Foreskin keratinocyte (primary cell): ENCODE measurements at places on chromosomes 16 and 17.

DNA sequence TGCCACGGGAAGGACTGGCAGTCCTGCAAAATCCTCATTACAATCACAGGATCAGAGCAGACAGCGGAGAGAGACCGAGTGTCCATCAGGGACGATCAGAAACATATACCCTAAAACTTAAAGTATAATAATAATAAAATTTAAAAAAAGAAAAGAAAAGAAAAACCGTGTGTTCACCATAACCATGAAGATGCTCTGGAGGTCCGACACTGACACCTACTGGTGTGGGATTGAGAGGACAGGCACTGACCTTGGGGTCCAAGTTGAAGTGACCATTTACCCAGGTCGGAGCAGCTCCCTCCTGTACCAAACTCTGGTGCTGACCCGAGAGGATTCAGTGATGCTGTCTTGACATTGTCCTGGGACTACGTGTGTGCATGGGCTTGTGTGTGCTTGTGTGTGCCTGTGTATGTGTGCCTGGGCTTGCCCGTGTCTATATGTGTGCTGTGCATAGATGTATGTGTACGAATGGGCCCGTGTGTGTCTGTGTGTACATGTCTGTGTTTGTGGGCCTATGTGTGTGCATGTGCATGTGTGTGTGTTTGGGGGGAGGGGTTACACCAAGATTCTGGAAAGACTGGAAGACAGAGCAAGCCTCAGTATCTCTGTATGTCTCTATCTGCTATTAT lies 10.0 kb upstream of the CD300LD start:
- DNase-seq: peak; percentile 30

DNA sequence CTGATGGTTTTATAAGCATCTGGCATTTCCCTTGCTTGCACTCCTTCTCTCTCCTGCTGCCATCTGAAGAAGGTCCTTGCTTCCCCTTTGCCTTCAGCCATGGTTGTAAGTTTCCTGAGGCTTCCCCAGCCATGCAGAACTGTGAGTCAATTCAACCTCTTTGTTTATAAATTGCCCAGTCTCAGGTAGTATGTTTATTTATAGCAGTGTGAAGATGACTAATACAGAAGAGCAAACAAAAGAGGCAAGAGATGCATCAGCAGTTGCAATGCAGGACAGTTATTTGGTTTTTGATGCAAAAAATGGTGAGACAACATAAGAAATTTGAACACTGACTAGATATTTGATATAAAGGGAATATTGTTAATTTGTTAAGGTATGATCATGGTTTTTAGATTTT lies 16.8 kb downstream of the TMEM100 start:
- peak; percentile 51 for DNase-seq

DNA sequence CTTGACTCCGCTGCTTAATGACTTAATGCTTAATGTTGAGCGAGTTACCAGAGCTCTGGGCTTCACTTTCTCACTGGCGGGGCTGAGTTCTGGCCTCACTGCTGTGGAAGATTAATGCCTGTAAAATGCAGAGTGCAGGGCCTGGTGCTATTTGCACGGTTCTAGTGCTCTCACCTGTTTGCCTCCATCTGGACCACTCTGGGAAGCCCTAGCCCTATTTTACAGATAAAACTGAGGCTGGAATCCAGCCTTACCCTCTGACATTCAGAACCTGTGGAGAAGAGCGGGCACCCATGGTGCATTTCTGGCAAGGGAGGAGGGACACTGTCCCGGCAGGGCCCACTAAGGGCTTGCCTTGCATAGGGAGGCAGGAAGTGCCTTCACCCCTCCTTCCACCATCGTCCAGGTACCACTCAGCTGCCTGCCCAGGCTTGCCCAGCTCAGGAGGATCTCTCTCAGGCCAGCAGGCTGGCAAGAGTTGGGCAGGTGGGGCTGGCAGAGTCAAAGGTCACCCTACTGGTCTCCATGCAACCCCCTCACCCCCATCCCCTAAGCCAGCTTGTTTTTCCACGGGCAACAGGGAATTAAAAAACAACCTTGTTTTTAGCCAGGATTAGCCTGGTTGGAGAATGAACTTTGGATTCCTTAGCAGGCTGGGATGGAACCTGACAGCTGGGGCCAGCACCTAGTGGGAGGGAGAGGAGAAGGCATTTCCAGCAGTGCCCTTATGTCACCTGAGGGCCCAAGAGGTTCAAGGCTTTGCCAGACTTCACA lies 4.1 kb upstream of the UBALD1 start:
- peak; percentile 35 for DNase-seq

DNA sequence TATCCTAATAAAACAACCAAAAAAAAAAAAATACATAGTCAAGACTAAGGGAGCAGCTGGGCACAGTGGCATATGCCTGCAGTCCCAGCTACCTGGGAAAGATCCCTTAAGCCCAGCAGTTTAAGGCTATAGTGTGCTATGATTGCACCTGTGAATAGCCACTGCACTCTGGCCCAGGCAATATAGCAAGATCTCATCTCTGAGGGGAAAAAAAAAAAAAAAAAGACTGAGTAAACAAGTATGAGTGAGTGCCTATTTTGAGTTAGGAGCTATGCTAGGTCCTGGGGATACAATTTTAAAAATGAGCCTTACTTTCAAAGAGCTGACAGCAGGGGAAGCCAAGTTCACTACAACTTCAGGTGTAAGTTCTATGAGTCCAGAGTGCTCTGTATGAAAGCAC lies 55.4 kb downstream of the GRB2 start:
- DNase-seq: no peak

DNA sequence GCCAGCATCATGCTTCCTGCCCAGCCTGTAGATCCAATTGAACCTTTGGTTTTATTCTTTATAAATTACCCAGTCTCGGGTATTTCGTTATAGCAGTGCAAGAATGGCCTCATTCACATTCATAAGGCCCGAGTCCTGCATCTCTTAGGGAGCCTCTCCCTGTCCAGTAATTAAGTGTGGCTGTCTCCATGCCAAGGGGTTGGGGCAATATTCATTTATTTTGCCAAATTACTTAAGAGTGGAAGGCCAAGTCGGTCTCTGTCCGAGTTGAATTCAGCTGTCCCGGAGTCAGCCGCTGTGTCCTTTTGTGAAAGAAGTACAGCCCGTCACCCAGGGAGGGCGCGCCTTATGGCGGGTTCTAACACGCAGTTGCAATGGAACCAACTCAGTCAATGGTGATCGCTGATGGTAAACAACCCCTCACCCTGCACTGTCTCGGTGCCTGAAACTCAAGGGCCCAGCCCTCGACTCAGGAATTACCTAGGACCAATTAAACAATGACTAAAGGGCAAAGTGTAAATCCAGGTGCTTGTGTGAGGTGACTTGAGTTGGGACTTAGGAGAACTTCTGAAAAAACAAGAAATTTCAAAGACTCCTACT lies 22.2 kb downstream of the KIAA0513 start:
- no peak for DNase-seq

GRCh38 chr17:1461198-1461944 lies 5.3 kb upstream of the CRK start:
- DNase-seq: no peak

- no peak for DNase-seq
These were observed 2.2 kb downstream of the MIEF2 start for GRCh38 chr17:18262641-18263040.

DNA sequence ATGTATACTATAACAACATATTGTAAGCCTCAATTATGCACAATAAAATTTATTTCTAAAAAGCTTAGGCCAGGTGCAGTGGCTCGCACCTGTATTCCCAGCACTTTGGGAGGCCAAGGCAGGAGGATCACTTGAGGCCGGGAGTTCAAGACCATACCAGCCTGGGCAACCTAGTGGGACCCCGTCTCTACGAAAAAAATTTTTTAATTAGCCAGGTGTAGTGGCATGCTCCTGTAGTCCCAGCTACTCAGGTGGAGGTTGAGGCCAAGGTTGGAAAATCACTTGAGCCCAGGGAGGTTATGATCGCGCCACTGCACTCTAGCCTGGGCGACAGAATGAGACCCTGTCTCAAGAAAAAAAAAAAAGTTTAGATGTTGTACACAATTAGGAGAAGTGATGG lies 45.5 kb downstream of the VMP1 start:
- DNase-seq: no peak

- DNase-seq: no peak
These were observed 35.6 kb downstream of the DHRS7B start for GRCh38 chr17:21162394-21162775.

GRCh38 chr17:17511881-17512858 lies 16.0 kb upstream of the RASD1 start:
- DNase-seq: peak; percentile 77

DNA sequence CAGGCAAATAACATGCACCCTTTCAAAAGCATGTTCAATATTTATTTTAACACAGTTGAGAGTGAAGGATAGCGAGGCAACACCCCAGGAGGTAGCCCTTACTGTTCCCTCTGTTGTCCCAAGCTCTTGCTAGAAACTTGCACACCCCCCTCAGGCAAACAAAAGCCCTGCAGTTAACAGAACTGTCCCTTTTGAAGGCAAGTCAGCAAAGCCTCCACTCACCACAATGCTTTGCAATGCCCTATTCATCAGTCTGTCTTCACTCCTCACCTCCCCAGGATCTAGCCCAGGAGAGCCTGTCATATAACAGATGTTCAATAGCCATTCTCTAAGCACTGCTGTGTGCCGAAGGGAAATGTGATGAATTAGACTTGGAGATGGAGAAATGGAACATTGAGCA lies 3.5 kb upstream of the CNEP1R1 start:
- no peak for DNase-seq

DNA sequence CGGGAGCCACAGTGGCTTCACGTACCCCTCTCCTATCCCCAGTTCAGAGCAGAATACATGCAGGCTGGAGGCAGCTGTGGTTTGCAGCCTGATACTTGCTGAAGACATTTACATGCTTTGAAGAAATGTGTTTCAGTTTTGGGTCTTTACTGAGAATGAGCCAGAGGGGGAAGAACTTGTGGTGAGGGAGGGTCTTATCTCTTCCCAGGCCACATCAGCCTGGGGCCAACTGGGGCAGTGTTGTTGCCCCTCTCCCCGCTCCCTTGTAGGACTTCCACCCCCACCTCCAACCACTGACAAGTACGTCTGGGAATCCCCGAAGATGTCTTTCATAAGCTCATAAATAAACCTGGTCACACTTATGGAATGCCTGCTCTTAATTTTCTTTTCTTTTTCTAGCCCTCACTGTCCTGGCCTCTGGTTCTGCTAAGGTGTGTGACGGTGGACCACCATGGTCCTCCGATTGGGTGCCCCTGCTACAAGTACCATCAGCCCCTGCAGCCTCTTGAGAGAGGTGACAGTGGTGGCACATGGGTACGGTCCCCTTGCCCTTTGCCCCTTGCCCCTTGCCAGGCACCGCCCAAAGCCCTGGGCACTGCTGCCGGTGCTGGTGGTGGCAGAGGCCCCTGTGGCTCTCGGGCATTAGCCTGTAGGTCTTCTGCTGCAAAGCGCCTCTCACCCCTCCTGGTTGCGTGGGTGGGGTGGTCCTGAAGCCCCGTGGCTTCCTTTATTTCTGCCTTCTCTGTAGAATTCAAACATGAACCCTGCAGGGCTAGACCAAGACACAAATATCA lies 144.8 kb upstream of the RPH3AL start:
- no peak for DNase-seq

DNA sequence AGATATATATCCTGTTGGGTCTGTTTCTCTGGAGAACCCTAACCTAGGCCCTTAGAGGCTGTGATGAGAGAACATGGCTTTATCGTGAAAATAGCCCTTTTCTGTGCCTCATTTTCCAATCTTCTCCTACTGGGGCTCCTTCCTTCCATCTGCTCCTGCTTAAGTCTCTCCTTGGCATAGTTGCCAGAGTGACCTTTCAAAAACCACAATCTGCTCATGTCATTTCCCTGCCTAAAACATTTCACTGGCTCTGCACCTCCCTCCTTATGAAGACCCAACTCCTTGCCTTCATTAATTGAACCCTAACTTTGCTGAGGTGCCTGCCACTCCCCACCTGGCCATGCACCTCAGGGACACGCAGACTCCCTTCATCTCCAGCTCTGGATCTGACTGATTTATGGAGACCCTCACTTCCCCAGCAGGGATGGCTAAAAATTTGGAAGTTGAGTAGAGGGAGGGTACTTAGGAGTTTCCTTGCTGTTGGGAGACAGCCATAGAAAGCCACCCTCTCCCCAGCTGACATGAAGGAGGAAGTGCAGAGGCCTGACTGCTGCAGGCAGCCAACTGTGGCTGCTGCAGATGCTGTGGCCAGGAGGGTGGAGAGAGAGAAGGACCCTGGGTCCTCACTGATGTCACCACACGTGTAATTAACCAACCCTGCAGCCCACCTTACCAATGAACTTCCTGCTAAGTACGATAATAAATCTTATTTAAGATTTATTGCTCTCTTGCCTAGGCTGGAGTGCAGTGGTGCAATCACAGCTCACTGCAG lies 6.3 kb upstream of the GGA2 start:
- no peak for DNase-seq

GRCh38 chr17:49401971-49402611 lies 12.6 kb downstream of the PHB1 start:
- no peak for DNase-seq

- no peak for DNase-seq
These were observed 524.3 kb downstream of the MAF start for GRCh38 chr16:79076047-79076767.

DNA sequence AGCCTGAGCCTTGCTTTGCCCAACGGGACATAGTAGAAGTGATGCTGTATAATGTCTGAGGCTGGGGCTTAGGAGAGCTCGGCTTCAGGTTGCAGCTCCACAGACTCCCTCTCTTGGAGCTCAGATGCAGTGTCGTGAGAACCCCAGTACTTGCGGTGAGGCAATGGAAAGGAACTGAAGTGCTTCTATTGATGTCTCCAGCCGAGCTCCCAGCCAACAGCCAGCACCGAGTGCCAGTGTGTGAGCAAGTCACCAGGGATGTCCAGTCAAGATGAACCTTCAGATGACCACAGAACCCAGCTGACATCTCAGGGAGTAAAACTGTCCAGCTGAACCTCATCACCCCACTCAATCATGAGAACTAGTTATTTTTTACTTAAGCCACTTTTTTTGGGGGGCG lies 268.1 kb downstream of the IRF8 start:
- DNase-seq: no peak

- DNase-seq: no peak
These were observed 12.8 kb downstream of the TERF2 start for GRCh38 chr16:69373019-69373418.

DNA sequence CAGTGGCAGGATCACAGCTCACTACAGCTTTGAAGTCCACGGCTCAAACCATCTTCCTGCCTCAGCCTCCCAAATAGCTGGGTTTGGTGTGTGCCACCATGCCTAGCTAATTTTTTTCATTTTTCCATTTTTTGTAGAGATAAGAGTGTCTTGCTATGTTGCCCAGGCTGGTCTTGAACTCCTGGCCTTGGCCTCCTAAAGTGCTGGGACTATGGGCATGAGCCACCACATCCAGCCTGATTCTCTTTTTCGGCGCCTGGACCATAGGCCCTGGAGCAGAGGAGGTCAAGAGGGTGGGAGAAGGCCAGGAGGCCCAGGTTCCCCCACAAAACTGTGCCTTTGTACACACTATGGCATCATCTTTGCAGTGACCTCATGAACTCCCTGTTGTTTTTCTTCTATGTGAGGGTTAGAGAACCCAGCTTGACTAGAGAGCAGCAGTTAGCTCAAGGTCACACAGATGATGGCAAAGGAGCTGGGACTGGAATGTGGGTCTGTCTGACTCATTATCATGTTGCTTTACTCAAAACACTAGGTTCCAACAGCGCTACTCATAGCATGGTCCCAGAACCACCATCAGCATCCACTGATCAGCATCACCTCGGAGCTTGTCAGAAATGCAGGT lies 16.3 kb downstream of the SCN4A start:
- DNase-seq: no peak
